Heart left ventricle (tissue), 16 donors: ENCODE measurements at places on chromosomes 11 and 22. TPM values are rescaled to one million over a fixed set of nuclear protein-coding genes. Genes with fewer than 3 reads are reported as not detected.

SLC22A8 gene
- not detected for total RNA-seq

TMEM86A gene
- 13.1 TPM for total RNA-seq

LMNTD2 gene
- 0.40 TPM for total RNA-seq

MOGAT2 gene
- total RNA-seq = 0.25 TPM

MIOX gene
- not detected for total RNA-seq

VSIG2 gene
- 0.65 TPM for total RNA-seq

- DNase-seq = no peak
Observed at GRCh38 chr11:4979036-4979435, 15.6 kb upstream of the OR51L1 start.

DNA sequence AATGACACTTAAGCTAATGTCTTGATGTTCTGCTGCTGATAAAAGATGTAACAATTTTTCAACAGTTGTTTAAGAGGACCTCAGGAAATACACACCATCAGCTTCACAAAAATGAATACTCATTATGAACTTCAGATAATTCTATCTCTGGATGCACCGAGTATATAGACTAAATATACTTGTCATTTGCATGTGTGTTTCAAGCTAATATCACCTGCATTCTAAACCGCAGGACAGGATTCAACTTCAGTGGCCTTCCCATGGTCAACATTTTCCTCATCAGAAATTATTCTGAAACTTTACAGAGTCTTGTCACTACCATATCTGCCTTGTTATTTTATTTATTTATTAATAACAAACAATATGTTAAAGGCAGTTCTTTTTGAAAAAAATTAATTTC lies 717.0 kb upstream of the CCDC179 start:
- DNase-seq = no peak

- no peak for DNase-seq
Observed at GRCh38 chr22:37218771-37219411, 6.6 kb upstream of the SSTR3 start.

GRCh38 chr22:22093743-22094142 lies 111.2 kb upstream of the TOP3B start:
- DNase-seq = no peak

GRCh38 chr11:103920449-103920848 lies 116.0 kb upstream of the DDI1 start:
- DNase-seq = no peak

GRCh38 chr11:26950260-26950719 lies 43.6 kb upstream of the FIBIN start:
- no peak for DNase-seq

DNA sequence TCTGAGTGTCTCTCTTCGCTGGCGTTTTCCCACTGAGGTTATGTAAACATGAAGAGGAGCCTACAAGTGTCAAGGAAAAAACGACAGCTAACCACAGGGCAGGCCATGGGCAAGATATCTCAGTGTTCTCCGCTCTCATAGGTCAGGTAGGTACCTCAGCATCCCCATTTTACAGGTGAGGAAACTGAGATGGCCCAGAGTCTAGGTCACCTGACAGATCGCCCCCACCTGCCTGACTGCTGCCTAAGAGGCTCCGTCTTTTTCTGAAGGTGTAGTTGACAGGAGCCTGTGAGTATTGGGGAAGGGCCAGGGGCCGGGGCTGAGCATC lies 847 bp upstream of the NDUFA6 start:
- no peak for DNase-seq

- no peak for DNase-seq
Observed at GRCh38 chr11:129373489-129373953, 2.1 kb upstream of the BARX2 start.

DNA sequence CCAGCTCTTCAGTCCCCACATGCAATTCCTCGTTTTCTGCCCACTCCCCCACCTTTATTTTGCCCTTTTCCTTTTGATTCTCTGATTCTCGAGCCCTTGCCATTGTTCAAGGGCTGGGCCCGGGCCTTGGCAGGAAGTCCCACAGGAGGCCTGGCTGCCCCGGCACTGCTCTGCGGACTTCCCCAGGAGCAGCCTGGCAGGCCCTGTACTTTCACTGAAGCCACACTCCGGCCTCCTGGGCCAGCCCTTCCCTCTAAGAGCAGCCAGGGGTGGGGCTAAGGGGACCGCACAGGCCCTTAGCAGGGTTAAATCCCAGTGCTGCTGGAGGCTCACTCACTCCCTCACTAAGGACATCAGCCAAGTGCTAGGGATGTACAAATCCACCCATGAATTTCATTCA lies 4.1 kb downstream of the LRRC32 start:
- DNase-seq = peak; percentile 76

DNA sequence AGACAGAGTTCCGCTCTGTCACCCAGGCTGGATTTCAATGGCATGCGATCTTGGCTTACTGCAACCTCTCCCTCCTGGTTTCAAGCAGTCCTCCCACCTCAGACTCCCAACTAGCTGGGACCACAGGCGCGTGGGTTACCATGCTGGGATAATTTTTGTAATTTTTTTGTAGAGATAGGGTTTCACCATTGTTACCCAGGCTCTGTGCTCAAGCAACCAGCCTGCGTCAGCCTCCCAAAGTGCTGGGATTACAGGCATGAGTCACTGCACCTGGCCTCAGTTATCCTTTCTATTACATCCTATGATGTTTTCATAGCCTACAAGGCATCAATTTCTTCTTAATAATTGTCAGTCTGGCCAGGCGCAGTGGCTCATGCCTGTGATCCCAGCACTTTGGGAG lies 36.5 kb downstream of the LRRC74B start:
- DNase-seq = no peak

- DNase-seq = no peak
Observed at GRCh38 chr11:107741044-107741823, 29.4 kb upstream of the SLN start.
